Fibroblast of lung (primary cell): ENCODE measurements at places on chromosomes 13 and 19. TPM values are rescaled to one million over a fixed set of nuclear protein-coding genes. Genes with fewer than 3 reads are reported as not detected.

- peaks cover 2% of the 10 kb centered on the region for H3K36me3 ChIP-seq
- H3K4me1 ChIP-seq, result no peaks in the 10 kb centered on the region
- H3K27me3 ChIP-seq, result no peaks in the 10 kb centered on the region
- no peak for DNase-seq
These were observed 80.2 kb downstream of the USP12 start for GRCh38 chr13:27091451-27091850.

Gene TMEM86B
- total RNA-seq, result 1.3 TPM in 2 replicates

Gene FCER2
- total RNA-seq, result not detected in 2 replicates

GRCh38 chr19:46181388-46181779 lies 33.3 kb downstream of the IGFL2 start:
- H3K4me3 ChIP-seq, result no peak overlapping the region
- no peak overlapping the region for H3K27ac ChIP-seq
- H3K27me3 ChIP-seq, result no peaks in the 10 kb centered on the region
- no peaks in the 10 kb centered on the region for H3K4me1 ChIP-seq
- DNase-seq, result peak; percentile 78

Gene CTXN1
- 0.66 and 0.77 TPM in 2 replicates for total RNA-seq

GRCh38 chr13:106129273-106129672 lies 406.2 kb downstream of the EFNB2 start:
- no peak for DNase-seq
- no peak overlapping the region for H3K27ac ChIP-seq
- H3K36me3 ChIP-seq, result no peaks in the 10 kb centered on the region
- no peak overlapping the region for H3K4me3 ChIP-seq
- peaks cover 5% of the 10 kb centered on the region for H3K4me1 ChIP-seq
- H3K27me3 ChIP-seq, result no peaks in the 10 kb centered on the region

Gene KRTDAP
- total RNA-seq, result not detected in 2 replicates

DNA sequence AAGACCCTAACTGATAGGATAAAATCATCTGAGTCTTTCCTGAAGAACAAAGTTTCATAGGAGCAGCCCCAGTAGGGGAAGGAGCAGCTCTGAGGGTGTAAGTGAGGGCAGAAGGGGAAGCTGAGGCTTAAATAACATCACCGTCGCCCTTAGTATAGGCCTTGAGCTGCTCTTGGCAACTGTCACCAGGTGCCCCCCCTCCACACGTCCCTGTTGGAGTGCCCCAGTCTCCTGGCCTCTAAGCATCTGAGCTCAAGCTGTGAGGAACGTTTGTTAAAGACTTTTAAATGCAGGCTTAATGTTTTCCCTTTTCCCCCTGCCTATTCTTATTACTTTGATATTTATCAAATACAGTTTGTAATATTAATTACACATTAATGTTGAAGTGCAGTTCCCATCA lies 170.6 kb downstream of the ZIC5 start:
- no peak overlapping the region for H3K4me3 ChIP-seq
- H3K27me3 ChIP-seq, result no peaks in the 10 kb centered on the region
- H3K4me1 ChIP-seq, result no peaks in the 10 kb centered on the region
- H3K27ac ChIP-seq, result no peak overlapping the region

Gene ZNF177
- 2.1 and 3.3 TPM in 2 replicates for total RNA-seq

DNA sequence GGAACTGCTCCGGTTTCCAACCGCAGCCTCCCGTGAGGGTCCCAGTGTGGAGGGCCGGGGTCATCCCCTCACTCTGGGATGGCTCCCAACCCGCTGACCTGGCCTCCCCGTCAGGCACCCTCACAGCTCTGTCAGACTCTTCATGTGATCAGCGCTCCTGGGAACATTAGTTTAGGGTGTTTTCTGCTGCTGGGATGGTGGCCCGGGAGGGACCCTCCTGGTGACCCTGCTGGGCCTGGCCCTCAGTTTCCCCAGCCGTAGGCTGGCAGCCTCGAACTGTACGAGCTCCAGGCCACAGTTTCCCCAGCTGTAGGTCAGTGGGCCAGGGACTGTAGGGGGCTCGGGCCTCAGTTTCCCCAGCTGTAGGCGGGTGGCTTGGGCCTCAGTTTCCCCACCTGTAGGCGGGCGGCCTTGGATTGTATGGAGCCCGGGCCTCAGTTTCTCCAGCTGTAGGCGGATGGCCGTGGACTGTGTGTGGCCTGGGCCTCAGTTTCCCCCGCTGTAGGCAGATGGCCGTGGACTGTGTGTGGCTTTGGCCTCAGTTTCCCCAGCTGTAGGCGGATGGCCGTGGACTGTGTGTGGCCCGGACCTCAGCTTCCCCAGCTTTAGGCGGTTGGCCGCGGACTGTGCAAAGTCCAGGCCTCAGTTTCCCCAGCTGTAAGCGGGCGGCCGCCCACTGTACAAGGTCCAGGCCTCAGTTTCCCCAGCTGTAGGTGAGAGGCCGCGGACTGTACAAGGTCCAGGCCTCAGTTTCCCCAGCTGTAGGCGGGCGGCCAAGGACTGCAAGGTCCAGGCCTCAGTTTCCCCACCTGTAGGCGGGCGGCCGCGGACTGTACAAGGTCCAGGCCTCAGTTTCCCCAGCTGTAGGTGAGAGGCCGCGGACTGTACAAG lies 1.3 kb upstream of the PTBP1 start:
- no peak overlapping the region for H3K4me3 ChIP-seq
- H3K4me1 ChIP-seq, result peaks cover 15% of the 10 kb centered on the region
- H3K27ac ChIP-seq, result no peak overlapping the region
- DNase-seq, result no peak
- H3K36me3 ChIP-seq, result peaks cover 8% of the 10 kb centered on the region
